ENCODE measurements at places on chromosomes 16 and 17.

GRCh38 chr16:55613613-55614335 lies 42.0 kb upstream of the SLC6A2 start:
- DNase-seq, result no peak

GRCh38 chr17:43106552-43106951 lies 18.6 kb downstream of the BRCA1 start:
- no peak for DNase-seq

DNA sequence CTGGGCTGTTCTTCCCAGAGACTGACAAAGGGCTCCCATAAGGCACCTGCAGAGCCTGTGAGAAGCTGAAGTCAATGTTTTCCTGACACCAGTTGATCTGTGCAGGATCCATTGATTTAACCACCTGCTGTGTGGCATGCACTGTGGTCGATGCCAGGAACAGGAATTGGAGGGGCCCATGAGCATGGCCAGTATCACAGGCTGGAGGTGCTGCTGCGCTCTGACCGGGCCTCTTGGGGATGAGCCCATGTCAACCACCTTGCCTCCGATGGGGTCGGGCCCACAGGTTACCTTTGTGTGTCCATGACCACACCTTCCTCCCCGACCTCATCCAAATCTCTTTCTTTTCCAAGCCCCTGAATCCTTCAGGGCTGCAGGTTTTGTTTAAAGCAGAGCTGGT lies 18.2 kb upstream of the STH start:
- DNase-seq, result no peak

- no peak for DNase-seq
These were observed 2.3 kb upstream of the SSTR5 start for GRCh38 chr16:1070084-1070863.

GRCh38 chr16:80197741-80198201 lies 343.0 kb upstream of the DYNLRB2 start:
- no peak for DNase-seq

DNA sequence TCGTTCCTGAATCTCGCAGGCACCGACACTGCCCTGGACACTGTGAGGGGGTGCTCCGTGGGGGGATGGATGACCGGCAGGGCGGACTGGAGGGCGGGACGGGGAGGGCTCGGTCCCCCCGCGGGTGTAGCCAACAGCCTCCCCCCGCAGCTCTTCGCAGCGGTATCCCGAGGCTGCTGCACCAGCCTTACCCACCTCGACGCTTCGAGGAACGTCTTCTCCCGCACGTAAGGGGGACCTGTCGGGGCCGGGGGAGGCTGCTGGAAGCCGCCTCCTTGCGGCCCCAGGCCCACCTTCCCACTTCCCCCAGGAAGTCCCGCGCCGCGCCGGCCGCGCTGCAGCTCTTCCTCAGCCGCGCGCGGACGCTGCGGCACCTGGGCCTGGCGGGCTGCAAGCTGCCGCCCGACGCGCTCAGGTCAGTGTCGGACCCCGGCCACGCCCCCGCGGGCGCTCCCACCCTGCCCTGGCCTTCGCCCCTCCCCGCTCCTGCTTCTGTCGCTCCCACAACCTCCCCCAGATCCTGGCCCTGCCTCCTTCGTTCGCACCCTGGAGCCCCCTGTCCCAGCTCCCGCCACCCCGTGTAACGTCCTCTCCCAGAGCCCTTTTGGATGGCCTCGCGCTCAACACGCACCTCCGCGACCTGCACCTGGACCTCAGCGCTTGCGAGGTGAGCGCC lies 3.3 kb downstream of the CARMIL2 start:
- DNase-seq, result no peak

GRCh38 chr16:360698-361336 lies 8.3 kb upstream of the AXIN1 start:
- no peak for DNase-seq

GRCh38 chr16:62288990-62289629 lies 252.9 kb upstream of the CDH8 start:
- DNase-seq, result no peak

DNA sequence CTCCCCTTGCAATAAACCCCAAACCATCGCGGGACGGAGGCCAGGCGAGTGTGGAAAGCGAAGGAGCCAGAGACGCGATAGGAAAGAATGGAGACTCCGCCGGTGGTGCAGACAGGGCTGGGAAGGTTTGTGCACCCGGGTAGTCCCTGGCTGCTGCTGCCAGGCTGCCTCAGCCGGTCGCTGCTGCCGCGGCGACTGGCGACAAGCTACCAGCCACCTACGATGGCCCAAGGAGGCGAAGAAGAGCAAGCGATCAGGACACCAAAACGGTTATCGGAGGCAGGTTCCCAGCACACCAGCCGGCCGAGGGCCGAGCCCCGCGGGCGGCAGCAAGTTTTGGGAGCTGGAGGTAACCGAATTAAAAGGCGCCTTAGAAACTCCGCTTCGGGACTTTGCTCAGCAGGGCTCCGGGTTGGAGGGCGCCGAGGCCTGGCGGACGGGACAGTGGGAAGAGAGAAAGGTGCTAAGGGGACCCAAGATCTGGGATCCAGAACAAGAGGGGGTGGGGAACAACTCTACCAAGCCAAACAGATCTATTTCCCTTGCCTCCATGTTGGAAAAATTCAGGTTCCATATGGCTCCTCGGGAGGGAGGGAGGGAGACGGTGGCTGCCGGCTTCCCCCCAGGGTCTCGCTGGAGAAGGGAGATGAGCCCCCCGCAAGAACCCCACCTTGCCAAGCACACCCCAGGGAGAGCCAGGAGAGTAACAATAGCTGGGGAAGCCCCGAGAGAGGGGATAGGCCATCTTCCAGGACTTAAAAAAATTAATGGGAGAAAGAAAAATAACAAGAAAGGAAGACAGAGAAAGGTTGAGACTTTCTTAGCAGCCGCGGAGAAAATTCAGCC lies 9.7 kb upstream of the HOXB2 start:
- no peak for DNase-seq

DNA sequence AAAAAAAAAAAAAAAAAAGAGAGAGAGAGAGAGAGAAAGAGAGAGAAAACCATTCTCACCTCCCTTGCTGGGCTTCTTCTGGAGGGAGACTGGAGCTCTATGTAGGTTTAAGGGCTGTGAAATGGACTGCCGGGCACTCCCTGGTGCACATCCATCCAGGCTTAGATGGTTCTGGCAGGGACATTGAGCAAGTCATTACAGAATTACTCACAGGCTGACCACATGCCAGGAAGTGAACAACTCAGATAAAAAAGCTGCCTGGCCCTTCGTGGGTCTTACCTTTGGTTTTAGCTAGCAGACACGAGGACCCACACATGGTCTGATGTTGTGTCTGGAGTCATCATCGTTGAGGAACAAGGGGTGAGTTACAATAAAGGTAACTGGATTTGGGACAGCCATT lies 847.4 kb upstream of the EEF2KMT start:
- no peak for DNase-seq

- no peak for DNase-seq
These were observed 69.3 kb downstream of the STXBP4 start for GRCh38 chr17:55037828-55038227.

DNA sequence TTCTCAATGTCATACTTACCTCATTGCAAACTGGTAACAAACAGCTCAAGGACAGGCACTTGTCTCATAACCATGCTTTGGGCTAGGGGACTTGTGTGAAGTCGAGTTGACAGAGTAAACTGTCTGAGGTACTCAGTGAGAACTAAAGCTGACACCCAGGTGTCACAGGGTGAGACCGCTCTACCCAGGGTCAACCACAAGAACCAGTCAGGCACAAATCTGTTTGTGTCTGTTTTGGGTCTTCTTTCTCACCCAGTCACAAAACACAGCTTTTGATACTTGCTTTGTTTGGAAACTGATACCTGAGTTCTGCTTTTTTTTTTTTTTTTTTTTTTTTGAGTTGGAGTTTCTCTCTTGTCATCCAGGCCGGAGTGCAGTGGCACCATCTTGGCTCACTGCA lies 161.1 kb downstream of the STX8 start:
- DNase-seq, result no peak

DNA sequence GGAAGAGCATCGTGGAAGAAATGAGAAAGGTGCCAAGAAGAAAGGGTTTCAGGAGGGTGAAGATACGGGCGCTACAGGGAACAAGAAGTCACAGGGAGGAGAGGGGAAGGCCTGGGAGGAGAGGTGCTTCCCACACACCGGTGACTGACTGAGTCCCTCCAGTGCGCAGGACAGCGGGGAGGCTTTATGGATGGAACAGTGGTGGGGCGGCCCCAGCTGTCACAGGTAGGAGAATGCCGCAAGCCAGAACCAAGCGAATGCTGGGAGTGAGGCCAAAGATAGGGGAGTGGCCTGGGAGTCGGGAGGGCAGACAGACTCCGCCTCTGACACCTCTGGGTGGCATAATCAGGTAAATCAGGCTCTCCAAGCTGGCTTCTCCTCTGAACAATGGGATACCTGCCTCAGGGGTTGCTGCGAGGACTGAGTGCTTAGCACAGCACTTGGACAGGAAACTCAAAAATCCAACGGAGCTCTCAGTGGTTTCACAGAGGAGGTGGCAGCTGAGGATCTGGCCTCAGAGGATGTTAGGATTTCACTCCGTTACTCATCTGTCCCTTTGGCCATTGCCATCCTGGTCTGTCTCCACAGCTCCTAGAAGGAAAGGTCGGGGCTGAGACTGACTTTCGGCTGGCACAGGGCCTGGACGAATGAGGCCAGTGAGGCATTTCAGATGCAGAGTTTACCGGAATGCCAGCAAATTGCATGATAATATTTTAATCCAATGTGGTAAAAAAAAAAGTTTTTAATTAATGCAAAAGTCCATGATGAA lies 717 bp upstream of the CNP start:
- DNase-seq, result no peak

DNA sequence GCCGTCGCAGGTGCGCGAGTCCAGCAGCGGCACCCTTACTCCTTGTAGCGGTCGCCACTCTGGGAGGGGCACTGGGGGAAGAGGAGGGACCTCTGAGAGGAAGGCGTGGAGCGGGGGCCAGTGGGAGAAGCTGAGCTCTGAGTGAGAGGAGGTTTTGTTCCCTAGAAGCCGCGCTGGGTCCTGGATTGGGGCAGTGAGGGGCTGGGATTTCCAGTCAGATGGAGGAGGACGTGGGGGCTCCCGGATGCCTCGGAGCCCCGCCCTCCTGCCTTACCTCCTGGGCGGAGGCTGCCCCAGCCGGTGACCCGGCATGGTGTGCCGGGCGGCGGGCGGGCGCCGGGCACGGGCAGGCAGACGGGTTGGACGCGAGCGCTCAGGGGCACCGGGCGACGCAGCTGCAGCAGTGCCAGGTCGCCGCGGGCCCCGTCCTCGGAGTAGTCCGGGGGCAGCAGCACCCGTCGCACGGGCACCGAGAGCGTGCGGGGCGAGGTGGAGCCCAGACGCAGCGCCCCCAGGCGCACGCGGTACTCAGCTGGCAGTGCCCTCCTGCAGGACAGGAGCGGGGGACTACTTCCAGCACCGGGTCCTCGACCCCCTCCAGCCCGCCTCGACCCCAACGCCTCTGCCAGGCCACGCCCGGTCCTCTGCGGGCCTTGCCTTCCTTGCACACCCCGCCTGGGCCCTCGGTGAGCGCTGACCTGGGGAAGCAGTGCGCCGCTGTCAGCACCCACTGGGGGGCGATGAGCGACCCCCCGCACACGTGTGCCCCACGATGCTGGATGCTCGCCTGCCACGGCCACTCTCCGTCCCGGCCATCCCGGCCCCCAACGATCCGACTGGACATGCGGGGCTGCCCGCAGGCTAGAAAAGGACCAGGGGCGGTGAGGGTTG lies 2.0 kb downstream of the PRSS33 start:
- no peak for DNase-seq

- no peak for DNase-seq
These were observed 37.3 kb upstream of the MMD start for GRCh38 chr17:55458978-55459377.

DNA sequence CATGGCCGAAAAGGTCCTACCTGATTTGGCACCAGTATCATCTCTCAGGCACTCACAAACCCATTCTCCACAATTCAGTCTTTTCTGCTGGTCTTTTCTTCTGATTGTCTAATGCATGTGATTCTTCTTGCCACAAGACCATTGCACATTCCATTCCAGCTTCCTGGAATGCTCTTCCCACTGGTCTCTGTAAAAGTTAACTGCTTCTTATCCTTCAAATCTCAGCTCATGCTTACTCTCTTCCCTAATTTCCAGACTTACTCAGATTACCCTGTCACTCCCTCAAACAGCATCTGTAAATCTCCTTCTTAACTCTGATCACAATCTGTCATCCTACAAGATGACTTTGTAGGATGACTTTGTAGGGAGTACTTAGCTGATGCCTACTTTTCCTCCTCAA lies 320.2 kb downstream of the MAP2K6 start:
- DNase-seq, result no peak

DNA sequence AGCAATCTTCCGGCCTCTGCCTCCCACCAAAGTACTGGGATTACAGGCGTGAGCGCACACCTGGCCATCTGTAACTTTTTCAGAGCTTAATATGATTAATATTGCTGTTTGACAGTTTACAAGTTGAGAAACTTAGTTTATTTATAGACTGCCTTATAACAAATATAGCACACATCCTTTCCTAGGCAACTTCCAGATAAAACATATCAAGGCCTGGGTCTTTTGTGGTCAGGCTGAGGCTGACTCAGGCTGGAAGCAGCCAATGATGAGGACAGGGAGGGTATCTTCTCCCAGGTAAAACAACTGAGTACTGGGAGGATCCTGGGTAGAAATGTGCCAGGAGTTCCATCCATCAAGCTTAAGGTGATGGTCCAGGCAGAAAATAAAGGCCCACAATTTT lies 16.2 kb downstream of the LUC7L start:
- DNase-seq, result no peak

DNA sequence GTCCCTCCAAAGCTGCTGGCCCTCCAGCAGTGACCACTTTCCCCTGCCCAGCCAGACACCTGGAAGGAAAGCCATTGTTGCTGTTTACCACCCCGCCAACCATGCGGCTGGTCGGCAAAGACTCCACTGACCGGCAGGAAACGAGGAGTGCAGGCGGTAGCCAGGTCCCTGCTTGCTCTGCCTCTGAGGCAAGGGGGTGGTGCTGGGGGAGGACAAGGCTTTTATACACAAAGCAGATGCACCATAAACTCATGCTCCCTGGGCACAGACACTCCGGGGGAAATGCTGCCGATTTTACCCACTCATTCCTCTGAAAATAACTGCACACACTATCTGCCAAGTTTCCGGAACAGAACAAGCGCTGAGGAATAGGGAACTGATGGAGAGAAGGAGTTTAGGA lies 62.8 kb upstream of the GRIN2A start:
- peak; percentile 32 for DNase-seq

DNA sequence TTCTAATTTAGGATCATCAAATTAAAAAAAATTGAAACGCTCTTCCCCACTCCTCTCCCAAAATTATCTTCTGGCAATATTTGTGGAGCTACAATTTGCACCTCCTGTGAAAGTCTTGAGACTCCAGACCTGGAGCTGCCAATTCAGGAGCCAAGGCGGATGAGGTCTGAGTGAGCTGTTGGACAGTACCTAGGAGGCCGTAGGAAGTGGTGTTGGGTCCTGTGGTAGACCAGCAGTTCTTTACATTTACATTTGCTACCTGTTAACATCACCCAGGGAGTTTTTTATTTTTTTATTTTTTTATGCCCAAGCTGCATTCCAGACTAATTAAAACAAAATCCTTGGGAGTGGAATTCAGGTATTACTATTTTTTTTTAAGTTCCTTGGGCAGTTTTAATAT lies 271.0 kb downstream of the PHKB start:
- no peak for DNase-seq
